Kidney (tissue), 22 donors: ENCODE measurements at places on chromosomes 3 and 15. TPM values are rescaled to one million over a fixed set of nuclear protein-coding genes. Genes with fewer than 3 reads are reported as not detected.

The ITIH1 gene
- 0.22 TPM for total RNA-seq

The GAP43 gene
- 0.19 TPM for total RNA-seq

The ANKRD63 gene
- total RNA-seq, result not detected

The SI gene
- total RNA-seq, result not detected

The SLC28A1 gene
- 12.8 TPM for total RNA-seq

The MTFMT gene
- 12.5 TPM for total RNA-seq

The CCDC14 gene
- 28.2 TPM for total RNA-seq

The ALPK3 gene
- 20.2 TPM for total RNA-seq

The ACAP2 gene
- 50.1 TPM for total RNA-seq

The GPR171 gene
- total RNA-seq, result 4.9 TPM

The SNX22 gene
- total RNA-seq, result 4.6 TPM

The MEIS2 gene
- 50.9 TPM for total RNA-seq

The GPR149 gene
- not detected for total RNA-seq

The A4GNT gene
- total RNA-seq, result not detected

The CPN2 gene
- 0.72 TPM for total RNA-seq

The PLSCR5 gene
- total RNA-seq, result not detected

The RYK gene
- total RNA-seq, result 50.9 TPM

The STRA6 gene
- total RNA-seq, result 2.0 TPM

The SPTBN5 gene
- 1.2 TPM for total RNA-seq

The HYAL2 gene
- total RNA-seq, result 142 TPM

The SAMMSON gene
- 0.98 TPM for total RNA-seq

The TLE3 gene
- total RNA-seq, result 71.7 TPM

The C2CD4B gene
- total RNA-seq, result 4.2 TPM

The KCNMB3 gene
- total RNA-seq, result 3.7 TPM

The SUSD5 gene
- 13.8 TPM for total RNA-seq

The MESP2 gene
- 0.47 TPM for total RNA-seq

The TRIM42 gene
- not detected for total RNA-seq

The CRYGS gene
- 2.9 TPM for total RNA-seq

The NAALADL2 gene
- total RNA-seq, result 20.2 TPM

The GPR27 gene
- total RNA-seq, result 17.9 TPM

The PDCD10 gene
- total RNA-seq, result 55.1 TPM

The C3orf18 gene
- 6.2 TPM for total RNA-seq

The PLA1A gene
- 6.7 TPM for total RNA-seq

The CTXN2 gene
- 0.06 TPM for total RNA-seq

The GOLGA6L4 gene
- 5.6 TPM for total RNA-seq

The CCR3 gene
- total RNA-seq, result not detected

The WDR49 gene
- 1.0 TPM for total RNA-seq

The TNIK gene
- 48.9 TPM for total RNA-seq

The DUOX1 gene
- 1.6 TPM for total RNA-seq

The PLAAT1 gene
- total RNA-seq, result 0.72 TPM

The SLC4A7 gene
- 47.5 TPM for total RNA-seq

The CHRNA7 gene
- total RNA-seq, result 1.6 TPM

The MAP6D1 gene
- total RNA-seq, result 1.5 TPM

The DUOXA2 gene
- total RNA-seq, result not detected

The HRH1 gene
- total RNA-seq, result 32.3 TPM

The SPSB4 gene
- total RNA-seq, result 0.57 TPM

The CCDC191 gene
- total RNA-seq, result 11.7 TPM

The ADGRG7 gene
- total RNA-seq, result not detected

The SLC24A1 gene
- total RNA-seq, result 18.9 TPM

The CHRNA5 gene
- 0.76 TPM for total RNA-seq

The P2RY1 gene
- total RNA-seq, result 2.2 TPM

The TMEM212 gene
- not detected for total RNA-seq

The SLC51A gene
- total RNA-seq, result 0.98 TPM

The SIDT1 gene
- total RNA-seq, result 4.9 TPM

The NME9 gene
- total RNA-seq, result 3.5 TPM

The IQCF5 gene
- total RNA-seq, result not detected

The KLHL6 gene
- total RNA-seq, result 9.8 TPM

The TM4SF1 gene
- total RNA-seq, result 173 TPM
